ENCODE measurements at places on chromosomes 1 and 21. TPM values are rescaled to one million over a fixed set of nuclear protein-coding genes. Genes with fewer than 3 reads are reported as not detected.

The DNASE2B gene
- polyA plus RNA-seq, result 0.17 TPM

The CFHR4 gene
- polyA plus RNA-seq, result not detected

The MROH7 gene
- 5.9 TPM for polyA plus RNA-seq

The PTPN22 gene
- 0.26 TPM for polyA plus RNA-seq

The AK2 gene
- 124 TPM for polyA plus RNA-seq

The CLCA1 gene
- polyA plus RNA-seq, result not detected

- DNase-seq, result no peak
These were observed 2.1 kb upstream of the KNCN start for GRCh38 chr1:46553506-46553905.

- no peak for DNase-seq
These were observed 24.0 kb downstream of the HENMT1 start for GRCh38 chr1:108636876-108637275.
